CD8-positive, alpha-beta T cell (primary cell): ENCODE measurements at places on chromosomes 6 and 20.

GRCh38 chr6:43807228-43808061 is 37.4 kb downstream of the VEGFA start:
- DNase-seq, result no peak

DNA sequence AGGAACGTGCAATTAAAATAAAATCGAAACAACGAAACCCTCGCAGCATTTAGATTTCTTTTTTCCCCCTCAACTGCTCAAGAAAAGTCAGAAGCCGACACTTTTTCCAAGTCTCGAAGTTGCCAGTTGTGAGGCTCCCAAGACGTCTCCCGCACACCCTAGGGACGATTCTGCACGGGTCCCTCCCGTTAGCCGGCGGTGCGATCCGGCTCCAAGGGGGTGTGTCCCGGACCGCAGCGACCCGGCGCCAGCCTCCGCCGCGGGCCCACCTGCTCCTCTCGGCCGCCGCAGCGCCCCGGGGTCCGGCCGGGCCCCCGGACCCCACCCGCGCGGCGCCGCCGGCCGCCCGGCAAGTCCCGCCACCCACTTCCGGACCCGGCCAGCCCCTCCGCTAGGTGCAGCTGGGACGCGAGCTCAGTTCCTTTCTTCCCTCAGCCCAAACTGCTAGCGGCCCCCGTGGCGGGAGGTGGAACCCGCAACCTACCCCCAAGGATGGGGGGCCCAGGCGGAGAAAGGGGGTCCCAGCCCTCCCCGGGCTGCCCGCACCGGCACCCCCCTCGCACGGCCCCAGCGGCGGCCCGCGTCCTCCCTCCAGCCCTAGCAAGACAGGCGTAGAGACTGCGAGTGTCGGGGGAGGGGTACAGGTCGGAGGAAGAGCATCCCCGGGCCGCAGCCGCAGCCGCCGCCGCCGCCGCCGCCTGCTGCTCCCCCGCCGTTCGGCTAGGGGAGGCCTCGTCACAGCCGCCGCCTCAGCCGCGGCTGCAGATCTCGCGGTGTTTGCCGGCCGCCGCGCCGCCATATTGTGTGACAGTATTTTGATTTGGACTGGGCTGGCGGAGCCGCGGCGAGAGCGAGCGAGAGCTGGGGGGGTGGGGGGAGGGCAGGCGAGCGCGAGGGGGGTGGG is 520 bp upstream of the TAB2 start:
- peak; percentile 92 for DNase-seq

DNA sequence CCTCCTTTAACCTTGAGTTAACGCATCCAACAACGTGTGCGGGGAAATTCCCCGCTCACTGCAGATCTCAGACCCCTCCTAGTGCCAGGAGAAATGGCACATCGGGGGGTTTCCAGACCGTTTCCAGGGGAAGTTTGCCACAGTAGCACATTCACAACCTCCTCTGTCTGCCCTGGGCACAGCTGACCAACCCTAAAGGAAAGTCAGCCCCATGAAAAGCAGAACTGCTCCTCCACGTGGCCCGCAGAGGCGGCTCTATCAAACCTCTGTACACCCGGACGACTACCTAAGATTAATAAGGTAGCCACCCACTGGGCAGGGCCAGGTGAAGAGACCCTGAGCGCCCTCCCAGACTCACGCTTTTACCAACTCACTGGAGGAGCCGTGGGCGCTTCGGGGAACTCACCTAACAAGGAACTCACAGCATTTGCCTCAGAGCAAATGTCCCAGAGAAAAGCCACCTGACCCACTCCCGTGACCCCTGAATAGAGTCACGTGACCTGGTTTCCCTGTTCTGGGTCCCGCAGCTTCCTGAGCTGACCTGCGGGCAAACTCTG is 93.1 kb downstream of the PRND start:
- DNase-seq, result peak; percentile 88

- no peak for DNase-seq
Observed at GRCh38 chr6:170445971-170446370, 107.1 kb downstream of the PSMB1 start.

GRCh38 chr20:1815502-1816085 is 79.6 kb upstream of the SIRPA start:
- DNase-seq, result no peak

DNA sequence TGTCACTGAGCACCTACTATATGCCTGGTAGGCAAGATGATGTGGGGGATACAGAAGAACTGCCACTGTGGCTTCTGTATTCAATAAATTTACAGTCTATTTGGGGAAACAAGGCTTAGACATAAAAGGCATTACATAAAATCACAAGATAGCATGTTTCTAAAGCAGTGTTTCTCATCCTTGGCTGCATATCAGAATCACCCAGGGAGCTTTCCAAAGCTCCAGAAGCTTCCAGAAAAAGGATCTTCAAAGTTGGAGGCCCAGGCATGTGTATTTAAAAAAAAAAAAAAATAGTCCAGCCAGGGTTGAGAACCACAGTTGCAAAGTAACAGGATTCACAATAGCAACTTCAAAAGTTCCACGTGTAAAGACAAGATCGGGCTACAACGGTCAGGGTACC is 112.4 kb upstream of the SPACA1 start:
- DNase-seq, result no peak

DNA sequence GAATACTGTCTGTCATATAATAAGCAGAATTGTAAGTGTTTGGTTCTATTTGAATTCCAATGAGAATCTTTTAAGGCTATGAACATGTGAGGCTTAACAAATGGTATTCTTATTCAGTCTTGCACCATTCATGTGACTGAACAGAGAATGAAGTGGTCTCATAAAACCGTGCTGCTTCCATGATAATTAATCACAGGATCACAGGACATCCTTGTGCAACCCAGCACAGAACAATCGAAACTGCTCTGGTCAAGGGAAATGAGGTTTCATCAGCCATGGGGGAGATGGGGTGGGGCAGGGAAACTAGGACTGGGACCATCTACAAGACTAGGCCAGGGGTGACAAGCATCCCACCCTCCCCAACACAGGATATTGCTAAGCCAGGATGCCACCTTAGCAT is 6.0 kb downstream of the PPIL6 start:
- DNase-seq, result no peak

DNA sequence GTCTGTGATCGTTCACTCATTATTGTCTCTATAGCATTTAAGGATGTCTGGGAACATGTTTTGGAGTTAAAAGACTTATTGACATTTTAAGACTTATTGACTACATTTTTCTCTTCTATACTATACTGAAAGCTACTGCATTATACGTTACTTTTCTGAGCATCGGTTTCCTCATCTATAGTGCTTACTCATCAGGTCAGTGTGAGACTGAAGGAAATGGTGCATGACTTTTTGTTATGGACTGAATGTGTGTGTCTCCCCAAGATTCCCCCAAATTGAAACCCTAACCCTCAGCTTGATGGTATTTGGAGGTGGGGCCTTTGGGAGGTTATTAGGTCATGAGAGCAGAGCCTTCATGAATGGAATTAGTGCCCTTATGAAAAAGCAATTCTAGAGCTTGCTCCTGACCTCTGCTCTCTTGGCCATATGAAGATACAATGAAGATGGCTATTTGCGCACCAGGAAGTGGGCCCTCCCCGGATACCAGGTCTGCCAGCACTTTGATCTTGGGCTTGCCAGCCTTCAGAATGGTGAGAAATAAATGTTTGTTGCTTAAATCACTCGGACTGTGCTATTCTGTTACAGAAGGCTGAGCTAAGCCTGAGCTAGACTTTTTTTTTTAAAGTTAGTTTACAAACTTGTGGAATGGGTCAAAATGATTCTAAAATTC is 243.7 kb upstream of the RREB1 start:
- DNase-seq, result no peak

DNA sequence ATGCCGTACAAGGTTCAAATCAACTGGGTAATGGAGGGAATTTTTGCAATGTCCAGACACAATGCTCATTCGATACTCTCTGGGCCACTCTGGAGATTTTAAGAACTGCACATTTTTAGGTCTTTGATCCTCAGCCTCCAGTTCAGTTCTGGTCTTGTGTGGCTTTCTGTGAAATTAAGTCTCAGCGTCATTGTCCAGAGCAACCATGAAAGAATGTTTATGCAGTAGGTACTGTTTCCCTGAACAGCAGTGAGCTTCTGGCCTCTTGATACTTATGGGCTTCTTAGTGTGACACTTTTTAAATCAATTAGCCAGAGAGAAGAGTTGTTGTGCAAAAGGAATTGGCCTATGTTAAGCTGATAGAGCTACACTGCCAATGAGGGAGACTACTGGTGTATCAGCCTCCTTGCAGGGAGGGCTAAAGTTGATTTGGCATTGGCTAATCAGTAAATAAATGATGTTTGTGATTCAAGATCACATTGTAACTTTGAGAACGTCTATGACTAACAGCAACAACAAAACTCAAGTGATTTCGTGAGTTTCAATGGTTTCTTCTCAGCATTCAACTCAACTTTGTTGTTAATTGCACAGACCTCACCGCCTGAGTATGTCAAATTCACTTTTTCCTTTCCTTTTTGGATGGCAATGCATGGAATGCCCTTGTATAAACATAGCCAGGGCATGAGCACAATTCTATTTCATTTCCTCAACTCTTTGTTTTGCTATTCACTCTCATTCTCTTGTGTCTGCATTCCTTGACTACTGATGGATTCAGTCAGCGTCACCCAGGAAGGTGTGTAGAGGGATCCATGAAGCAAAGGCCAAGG is 85.1 kb downstream of the GJA1 start:
- DNase-seq, result no peak

DNA sequence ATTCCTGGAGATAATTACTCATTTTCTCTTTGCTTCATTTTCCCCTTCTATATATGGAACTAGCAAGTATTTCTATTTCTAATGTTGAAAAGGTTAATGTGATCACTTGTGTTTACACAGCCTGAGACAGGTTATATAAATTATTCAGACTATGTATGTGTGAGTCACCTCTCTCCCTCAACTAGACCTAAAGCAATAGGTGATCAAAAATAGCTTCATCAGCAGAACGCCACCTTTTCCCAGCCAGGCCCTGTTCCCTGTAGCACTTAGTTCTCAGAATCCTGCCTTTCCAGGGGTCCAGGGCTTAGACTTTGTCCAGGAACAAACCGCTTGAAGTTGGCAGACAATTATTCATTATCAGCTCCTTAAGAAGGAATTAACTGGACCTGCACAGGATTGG is 125.3 kb upstream of the EXOC2 start:
- DNase-seq, result no peak

- DNase-seq, result no peak
Observed at GRCh38 chr20:46376196-46376785, 30.1 kb downstream of the ELMO2 start.

DNA sequence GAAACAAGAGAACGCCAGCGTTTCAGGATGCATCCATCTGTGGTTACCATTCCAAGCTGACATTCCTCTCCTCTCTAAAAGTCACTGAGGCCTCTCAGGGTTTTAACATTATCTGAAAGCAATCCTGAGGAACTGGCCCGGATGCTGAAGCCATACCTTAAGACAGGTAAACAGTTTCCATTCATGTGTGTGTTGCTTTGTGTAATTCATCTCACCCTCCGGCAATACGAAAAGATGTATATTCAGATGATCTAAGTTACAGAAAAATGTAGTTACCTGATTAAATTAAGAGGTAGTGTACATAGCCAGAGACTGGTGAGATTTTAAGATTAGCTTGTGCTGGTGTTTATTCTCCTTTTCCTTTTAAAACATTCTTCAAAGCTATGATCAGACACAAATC is 68.4 kb upstream of the BACH2 start:
- DNase-seq, result no peak

GRCh38 chr20:50713657-50714101 is 17.7 kb upstream of the PARD6B start:
- no peak for DNase-seq

- DNase-seq, result no peak
Observed at GRCh38 chr20:5688431-5688972, 61.7 kb upstream of the SHLD1 start.

DNA sequence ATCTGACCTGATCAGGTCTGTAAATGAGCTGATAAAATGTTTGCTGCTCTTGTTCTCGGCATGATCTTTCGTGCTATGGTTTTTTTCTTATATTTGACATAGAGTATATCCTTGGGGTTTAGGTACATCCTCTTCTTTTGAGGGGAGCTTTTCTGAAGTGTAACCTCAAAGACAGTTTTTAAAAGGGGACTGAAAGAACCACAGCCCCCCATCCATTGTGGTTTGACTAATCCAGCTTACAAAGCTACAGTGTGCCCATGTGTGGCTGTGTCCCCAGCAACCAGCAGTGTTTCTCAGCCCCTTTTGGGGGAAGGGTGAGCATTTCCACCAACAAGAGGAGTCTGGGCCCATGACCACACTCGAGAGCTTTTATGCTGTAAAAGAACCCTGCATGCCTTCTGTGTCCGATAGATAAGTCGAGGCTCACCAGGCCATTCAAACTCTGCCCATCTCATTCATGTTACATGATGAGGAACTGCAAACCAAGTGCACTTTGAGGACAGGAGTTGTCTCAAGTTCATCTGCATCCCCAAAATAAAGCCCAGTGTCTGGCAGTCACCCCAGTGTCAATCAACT is 266.0 kb downstream of the SLC24A3 start:
- no peak for DNase-seq

GRCh38 chr20:63700199-63701050 is 4.0 kb downstream of the TNFRSF6B start:
- no peak for DNase-seq

GRCh38 chr6:131400779-131401496 is 172.1 kb upstream of the ARG1 start:
- DNase-seq, result no peak

GRCh38 chr6:136738692-136739057 is 53.6 kb downstream of the MAP3K5 start:
- DNase-seq, result no peak

DNA sequence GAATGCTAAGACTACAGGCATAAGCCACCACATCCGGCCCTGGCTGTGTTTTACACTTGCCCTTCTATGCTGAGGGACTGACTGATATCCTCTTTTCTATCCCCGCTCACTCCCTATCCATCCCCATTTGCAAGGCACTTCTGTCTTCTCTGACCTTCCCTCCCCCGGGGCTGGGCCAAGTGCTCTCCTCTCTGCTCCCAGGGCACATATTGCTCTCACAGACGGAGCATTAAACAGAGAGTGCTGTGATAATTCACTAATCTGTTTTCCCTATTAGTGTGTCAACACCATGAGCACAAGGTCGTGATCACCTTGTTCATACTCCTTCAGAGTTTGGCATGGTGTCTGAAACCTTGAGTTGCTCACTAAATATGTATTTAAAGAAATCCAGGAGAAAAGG is 9.0 kb upstream of the SLC2A12 start:
- no peak for DNase-seq

DNA sequence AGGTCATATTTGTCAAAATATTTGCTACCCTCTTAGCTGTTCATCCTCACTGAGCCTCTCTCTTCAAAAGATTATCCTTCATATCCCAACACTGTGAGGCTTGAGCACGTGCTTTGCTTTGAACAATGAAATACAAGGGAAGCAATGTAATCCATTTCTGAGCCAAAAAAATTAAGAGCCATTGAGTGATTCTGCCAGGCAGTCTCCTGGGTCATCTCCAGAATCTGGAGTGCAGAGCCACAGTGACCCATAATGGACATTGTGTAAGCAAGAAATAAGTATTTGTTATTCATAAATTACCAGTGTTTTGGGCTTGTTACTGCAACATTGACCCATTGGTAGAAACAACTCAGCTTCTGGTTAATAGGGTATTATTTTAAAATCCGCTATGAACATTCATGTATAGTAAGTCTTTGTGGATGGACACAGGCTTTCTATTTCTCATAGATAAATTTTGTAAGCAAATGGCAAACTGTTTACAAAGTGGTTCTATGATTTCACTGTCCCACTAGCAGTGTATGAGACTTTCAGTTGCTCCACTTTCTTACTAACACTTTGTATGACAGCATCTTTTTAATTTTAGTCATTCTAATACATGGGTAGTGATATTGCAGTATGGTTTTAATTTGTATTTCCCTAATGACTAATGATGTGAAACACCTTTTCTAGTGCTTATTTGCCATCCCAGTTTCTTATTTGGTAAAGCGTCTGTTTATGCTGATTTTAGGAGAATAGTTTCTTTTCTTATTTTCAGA is 358.2 kb downstream of the PLCB1 start:
- DNase-seq, result no peak
